RCC 7860 (cell line): ENCODE measurements at places on chromosomes 7 and 10.

GRCh38 chr7:128076796-128077271 is 45.6 kb upstream of the LRRC4 start:
- DNase-seq: no peak

- no peak for DNase-seq
Measured at GRCh38 chr7:8338206-8338605, 76.2 kb upstream of the ICA1 start.

- peak; percentile 65 for DNase-seq
Measured at GRCh38 chr7:127907110-127908040, 123.9 kb downstream of the LRRC4 start.

DNA sequence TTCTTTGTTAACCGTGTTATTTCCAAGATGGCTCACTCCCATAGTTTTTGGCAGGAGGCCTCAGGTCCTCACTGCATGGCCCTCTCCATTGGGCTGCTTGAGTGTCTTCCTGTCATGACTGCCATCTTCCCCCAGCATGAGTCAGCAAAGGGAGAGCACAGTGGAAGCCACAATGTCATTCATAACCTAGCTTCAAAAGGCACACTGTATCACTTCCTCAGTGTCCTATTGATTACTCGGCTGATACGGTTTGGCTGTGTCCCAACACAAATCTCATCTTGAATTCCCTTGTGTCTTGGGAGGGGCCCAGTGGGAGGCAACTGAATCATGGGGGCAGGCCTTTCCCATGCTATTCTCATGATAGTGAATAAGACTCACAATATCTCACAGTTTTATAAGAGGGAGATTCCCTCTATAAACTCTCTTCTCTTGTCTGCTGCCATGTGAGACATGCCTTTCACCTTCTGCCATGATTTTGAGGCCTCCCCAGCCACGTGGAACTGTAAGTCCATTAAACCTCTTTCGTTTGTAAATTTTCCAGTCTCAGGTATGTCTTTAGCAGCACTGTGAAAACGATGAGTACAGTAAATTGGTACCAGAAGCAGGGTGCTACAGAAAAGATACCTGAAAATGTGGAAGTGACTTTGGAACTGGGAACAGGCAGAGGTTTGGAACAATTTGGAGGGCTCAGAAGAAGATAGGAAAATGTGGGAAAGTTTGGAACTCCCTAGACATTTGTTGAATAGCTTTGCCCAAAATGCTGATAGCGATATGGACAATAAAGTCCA is 106.5 kb downstream of the PRLHR start:
- peak; percentile 22 for DNase-seq

GRCh38 chr10:81949283-81949682 is 74.3 kb downstream of the NRG3 start:
- no peak for DNase-seq

GRCh38 chr7:140624392-140625191 is 16.0 kb downstream of the DENND2A start:
- DNase-seq: no peak

DNA sequence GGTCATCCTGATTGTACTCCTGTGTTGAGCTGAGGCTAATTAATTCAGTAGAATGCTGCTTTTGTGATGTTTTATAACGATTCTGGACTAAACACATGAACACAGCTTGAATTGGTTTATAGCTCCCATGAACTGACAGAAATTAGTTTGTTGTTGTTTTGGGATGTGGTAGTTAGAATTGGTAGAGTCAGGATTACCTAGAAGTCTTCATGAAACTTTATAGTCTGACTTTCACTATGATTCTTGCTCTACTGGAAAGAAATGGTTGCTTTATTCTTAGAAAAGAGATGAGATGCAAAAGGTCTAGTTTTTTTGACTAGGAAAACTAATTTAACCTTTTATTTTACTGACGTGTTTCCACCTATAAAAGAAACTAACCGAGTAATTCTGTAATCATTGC is 23.4 kb upstream of the TRUB1 start:
- no peak for DNase-seq

- no peak for DNase-seq
Measured at GRCh38 chr7:32507414-32507813, 12.1 kb downstream of the AVL9 start.

DNA sequence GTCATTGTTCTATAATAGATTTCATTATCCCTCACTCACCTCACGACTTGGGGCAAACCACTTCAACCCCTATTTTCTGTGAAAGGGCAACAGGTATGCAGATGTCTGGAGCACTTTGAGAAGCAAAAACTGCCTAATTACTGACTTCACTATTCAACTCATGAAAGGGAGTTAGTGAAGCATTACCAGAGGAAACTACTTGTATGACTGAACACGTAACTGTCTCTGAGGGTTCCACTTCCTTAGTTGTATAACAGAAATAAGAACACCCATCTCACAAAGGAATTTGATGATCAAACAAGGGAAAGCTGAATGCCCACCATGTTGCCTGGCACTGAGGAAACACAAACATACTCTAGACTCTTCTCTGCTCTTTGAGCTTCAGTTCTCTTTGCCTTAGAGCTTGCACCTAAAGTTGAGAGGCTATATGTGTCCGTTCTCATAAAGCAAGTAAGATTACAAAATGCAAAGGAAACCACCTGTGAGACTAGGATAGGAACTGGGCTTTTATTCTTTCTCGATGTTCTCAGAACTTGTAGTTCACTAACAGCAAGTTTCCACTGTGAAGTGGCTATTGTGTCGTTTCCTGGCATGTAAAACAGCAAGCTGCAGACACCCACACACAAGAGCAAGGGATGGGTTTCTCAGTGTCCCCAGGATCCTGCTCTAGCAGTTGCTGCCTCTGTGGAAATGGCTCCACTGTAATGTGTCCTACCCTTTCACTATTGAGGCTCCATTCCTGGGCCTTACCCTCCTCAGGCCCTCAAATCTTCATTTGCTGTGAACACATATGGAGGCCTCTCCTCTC is 2.6 kb downstream of the TMEM243 start:
- DNase-seq: peak; percentile 97

DNA sequence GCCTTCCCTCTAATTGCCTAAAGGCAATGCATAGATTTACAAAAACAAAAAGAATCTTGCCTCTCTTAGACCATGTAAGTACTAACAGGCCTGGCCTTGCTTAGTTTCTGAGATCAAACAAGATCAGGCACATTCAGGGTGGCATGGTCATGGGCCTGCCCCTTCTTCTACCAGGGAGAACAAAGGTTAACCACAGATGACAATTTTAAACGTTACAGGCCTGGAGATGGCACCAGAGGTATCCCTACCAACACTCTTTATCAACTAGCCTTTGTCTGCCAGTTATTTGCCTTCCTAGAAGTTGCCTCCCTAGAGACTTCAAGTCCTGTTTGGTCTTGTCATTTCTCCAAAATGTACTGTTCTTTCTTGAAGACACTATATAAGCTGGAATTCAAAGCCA is 252.6 kb downstream of the DOCK4 start:
- peak; percentile 44 for DNase-seq

DNA sequence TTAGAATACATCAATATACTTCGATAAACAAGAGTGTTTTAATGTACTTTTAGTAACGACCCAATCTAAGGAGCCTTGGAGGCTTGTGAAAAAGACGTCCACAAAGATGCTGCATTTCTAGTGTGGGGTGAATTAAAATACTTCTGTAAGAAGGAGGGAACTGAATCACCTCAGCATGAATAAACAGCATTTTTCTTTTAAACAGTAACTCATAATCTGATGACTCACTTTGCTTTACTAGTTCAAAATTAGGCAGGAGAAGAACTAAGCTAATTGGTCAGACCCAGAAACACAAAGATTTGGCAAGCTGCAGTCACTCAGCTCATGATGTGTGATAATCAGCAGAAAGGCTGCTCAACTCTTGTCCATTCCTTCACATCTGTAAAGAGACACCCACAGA is 24.2 kb downstream of the NCOA4 start:
- peak; percentile 73 for DNase-seq

GRCh38 chr7:143882604-143883078 is 19.3 kb downstream of the TCAF1 start:
- DNase-seq: no peak

- DNase-seq: no peak
Measured at GRCh38 chr10:69645296-69646184, 15.5 kb downstream of the FAM241B start.

DNA sequence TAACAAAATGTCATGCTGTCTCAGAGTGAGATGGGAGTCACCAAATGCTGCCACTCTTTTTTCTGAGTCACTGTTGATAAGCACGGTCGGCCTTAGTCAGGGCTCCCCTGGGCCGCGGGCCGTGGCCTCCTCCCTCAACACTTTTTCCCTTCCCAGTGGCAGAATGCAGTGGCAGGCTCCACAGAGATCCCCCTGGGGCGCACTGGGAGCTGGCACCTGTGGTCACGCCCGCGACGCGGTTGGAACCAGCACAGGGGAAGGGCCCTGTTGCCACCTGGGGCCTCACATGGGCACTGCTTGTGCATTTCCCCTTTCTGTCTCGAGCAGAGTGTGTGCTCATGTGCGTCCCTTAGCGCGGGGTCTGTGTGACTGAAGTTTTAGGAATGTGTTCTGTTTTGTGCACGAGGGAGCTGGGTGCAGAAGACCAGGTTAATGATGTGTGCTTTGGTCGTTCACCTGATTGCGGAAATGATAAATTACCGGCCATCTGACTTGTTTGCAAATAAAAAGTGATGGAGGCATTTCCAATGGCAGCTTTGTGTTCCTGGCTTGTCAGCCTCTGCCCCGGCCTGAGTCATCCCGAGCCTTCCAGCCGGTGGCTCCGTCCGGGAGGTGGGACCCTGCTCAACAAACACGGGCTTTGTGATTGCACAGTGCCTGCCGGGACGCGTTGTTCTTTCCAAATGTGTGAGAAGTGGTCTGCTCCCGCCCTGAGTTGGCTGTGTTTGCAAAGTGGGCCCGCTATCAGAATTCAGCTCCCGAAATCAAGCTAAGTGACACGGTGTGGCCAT is 100.7 kb downstream of the NKX6-2 start:
- DNase-seq: peak; percentile 73

DNA sequence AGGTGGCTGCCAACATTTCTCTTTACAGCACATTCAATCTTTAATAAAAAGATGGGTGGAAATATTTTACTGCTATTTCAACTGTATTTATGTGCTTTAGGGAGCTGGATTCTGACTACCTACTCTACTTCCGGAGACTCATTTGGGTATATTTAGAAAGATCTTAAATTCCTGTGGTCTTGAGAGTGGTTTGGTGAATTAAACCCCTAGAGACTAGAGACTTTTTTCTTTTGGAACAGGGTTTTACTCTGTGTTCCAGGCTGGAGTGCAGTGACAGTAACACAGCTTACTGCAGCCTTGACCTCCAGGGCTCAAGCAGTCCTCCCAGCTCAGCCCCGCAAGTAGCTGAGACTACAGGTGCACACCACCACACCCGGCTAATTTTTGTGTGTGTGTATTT is 79.0 kb upstream of the HABP2 start:
- DNase-seq: no peak

GRCh38 chr10:102185811-102186527 is 33.8 kb downstream of the NOLC1 start:
- DNase-seq: no peak

DNA sequence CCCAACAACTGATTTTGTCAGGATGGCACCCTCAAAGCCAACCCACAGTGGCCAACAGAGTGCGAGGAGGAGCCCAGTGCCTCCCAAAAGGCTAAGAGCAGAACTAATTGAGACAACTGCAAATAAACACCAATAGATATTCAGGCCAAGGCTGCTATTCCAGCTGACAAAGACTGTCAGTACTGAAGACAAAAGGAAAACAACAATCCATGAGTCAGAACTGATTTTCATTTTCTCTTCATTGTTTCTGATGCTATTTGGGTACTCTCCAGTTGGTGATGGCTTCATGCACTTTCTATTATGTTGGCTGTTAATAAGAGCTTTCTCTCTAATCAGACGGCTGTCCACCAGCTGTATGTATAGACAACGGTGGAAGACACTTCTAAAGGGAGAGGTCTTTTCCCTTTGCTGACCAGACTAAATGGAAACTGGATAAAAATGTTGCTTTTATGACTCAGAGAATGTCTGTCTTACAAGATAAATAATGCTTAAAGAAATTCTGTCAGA is 515.9 kb downstream of the PARD3 start:
- no peak for DNase-seq

GRCh38 chr10:56181607-56182006 is 179.5 kb downstream of the ZWINT start:
- DNase-seq: no peak

DNA sequence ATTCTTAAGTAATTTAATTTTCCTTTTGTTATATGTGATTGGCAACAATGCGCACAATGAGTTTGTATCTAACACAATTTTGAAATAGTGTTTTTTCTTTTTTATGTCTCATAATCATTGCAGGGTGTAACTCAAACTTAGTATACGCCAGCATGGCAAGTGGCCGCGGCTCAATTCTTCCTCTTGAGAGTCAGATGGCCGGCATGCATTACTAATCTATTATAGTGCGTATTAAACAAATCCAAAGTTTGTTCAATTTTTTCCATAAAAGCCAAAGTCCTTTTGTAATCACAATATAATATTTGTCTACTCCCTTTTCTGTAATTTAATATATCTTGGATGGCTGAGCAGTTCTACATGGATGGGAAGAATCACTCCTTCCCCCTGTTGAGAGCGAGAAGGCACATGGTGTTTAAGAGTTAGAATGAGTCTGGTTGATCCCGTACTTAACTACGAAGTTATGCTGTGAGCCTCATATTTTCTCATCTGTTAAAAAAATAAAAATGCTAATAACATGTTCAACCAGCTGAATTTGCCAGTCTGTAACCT is 12.7 kb downstream of the EPDR1 start:
- DNase-seq: no peak

DNA sequence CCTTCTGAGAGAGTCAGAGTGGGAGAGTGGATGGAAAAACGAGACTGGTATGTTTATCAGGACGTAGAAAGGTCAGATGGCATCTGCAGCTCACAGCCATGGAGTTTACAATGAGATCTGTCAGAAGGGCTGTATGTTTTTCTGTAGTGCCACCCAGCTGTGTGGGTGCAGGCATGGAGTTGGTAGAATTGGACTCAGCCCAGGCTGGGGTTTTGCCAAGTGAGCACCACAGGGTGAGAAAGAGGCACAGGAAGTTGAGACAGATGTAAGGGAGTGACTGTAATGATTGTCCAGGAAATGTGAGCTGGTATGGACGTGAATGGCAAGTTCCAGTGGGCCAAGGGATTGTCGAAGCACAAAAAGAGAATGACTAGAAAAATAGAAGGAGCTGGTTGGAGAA is 9.1 kb upstream of the ZYX start:
- peak; percentile 24 for DNase-seq

DNA sequence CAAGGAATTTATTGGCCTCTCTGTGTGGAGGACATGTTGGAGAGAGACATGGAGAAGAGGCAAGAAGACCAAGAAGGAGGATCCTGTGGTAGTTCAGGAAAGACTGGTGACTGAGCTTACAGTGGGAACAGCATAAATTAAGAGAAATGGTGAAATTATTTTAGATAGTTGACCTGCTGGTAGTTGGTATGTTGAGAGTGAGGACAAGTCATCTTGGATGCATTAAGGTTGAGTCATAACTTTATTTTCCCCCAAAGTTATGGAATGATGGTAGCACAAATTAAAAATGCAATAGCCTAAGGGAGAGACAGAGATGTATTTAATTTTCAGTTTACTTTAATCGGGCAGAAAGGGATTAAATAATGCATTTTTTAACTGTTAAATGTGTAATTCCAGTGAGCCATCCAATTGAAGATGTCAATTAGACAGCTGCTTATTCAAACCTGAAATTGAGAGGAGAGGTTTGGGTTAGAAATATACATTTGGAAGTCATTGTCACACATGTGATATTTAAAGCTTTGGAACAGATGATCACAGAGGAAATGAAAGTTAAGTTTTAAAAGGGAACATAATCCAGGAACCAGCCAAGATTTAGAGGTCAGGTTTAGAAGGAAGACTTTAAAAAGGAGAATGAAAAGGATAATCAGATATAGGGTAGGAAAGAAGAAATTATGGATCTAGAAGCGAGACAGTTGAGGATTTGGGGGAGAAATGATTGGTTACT is 80.6 kb downstream of the DGKB start:
- no peak for DNase-seq
